ENCODE measurements at places on chromosomes 12 and 14. TPM values are rescaled to one million over a fixed set of nuclear protein-coding genes. Genes with fewer than 3 reads are reported as not detected.

The IGFBP6 gene
- 2.0 TPM for total RNA-seq

DNA sequence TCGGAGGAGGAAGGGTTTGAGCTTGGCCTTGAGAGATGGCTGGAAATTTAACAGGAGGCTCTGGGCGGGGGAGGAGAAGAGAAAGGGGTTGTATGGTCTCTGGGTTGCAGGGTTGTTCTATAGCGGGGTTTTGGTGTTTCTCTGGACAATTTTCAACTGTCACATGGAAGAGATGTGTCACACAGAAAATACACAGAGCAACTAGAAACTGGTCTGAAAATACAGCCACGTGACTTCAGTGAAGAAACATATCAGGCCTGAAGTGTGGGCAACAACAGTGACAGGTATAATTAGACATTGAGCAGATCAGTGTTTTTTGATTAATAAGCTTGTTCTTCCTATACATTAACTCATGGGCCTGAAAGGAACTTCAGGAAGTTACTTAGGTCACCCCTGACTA is 205.3 kb upstream of the HMGA2 start:
- no peak for DNase-seq

The RPGRIP1 gene
- total RNA-seq = not detected

GRCh38 chr14:50049703-50050570 is 66.4 kb downstream of the VCPKMT start:
- no peak for DNase-seq

DNA sequence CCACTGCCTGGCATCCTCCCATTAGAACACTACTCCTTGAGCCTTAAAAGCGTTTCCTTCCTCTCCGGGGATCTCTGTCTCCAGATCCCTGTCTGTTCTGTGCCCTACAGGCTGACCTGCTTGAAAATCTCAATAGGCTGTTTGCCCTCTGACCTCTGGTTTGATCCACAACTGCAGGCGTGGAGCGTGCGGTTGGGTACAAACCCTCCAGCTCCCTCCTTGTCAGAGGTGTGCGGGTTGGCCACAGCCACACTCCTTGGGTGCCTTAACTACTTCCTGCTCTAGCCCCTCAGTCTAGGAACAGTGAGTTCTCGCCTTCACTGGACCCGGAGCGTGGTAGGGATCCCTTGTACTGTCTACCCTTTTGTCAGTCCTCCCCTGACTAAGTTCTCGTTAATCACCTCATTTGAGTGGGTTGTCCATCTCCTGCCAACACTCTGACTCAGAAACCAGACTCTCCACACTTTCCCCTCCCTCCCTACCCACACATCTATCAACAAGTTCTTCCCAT is 33.1 kb downstream of the CMKLR1 start:
- peak; percentile 18 for DNase-seq

GRCh38 chr12:40575987-40576386 is 116.3 kb upstream of the CNTN1 start:
- DNase-seq = no peak

- no peak for DNase-seq
Observed at GRCh38 chr14:95346820-95347219, 27.1 kb upstream of the CLMN start.

The P3H3 gene
- total RNA-seq = 2.1 TPM

The LBHD2 gene
- not detected for total RNA-seq

The GPR162 gene
- 2.1 TPM for total RNA-seq

The PTPRO gene
- total RNA-seq = 0.47 TPM

DNA sequence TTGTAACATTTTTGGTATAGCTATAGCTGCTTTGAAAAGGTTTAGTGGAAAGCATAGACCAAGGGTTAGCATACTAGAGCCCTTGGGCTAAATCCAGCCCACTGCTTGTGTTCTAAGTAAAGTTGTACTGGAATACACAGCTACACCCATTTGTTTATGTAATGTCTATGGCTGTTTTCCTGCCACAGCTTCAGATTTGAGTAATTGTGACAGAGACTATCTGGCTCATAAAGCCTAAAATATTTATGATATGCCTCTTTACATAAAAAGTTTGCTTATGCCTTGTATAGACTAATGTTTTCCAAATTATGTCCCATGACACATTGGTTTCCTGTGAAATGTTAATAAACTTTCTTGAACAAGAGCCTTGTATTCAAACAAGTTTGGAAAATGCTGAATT is 234.8 kb upstream of the ATP2B1 start:
- DNase-seq = no peak

DNA sequence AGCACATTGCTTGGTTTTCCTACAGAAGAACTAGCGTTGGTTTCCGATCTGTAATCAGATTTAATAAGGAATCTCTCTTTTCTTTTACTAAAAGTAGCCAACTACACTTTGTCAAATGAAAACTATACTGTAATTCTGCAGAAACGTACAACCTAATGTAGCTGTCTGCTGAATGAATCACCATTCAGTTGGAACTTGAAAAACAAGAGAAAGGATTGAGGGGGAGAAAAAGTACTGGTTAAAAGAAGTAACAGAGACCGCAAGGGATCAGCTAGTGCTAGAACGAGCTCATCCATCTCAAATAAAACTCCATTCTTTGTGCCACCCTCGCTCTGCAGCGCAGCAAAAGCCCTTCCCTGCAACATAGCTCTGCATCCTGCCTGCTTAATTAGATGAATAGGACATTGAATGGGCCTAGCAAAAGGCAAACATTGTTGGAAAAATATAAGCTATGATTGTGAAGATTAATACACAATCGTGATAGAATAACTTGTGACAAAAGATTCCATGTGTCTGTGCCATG is 2.6 kb downstream of the GARIN2 start:
- no peak for DNase-seq

DNA sequence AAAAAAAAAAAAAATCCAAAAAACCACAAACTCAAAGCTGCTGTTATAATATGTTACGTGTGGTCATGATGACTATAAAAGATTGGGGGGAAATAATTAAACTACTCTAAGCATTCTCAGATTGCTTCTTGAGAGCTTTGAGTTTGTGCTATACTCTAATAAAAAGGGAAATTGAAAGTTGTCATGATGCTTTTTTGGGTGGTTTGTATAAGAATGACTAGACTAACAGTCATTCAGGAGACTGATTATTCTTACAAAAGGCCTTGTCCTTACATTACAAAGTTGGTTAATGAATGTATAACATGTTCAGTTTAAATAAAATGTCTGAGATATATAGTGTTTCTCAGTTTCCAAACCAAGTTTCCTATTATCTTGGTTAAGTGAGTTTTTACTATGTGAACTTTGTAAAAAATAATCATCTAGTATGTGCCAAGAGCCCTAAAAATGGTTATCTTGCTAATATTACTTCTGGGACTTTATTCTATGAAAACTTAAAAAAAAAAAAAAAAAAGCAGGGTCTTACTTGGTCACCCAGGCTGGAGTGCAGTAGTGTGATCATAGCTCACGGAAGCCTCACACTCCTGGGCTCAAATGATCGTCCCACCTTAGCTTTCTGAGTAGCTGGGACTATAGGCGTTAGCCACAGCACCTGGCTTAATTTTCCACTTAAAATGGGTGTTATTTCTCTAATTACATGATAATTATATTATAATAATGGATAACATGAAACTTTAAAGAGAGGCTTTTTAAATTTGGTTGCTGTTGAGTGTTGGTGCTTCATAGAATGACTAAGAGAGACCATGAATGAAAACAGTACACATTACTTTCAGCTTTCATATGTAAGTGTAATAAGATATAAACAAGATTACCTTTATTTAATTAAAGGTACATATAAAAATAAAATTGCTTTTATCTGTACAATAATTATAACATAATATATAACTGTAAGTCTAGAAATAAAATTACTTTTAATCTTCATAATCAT is 459.6 kb upstream of the RGS6 start:
- no peak for DNase-seq

The MAPK1IP1L gene
- 89.3 TPM for total RNA-seq

DNA sequence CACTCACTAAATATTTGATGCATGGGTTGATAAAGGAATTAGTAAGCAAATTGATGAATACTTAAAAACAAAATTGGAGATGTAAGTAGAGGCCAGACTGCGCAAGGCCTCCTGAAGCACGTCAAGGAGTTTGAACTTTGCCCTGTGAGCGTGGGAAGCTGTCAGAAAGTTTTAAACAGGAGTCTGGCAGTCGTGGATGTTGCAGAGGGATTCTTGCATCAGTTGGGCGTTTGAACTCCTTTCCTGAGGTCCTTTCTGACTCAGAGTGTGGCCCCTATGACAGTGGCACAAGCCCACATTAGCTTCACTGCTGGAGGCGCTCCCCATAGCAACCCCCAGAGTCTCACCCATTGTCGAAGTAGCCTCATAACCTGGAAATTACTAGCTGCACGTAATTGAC is 17.9 kb upstream of the IL22 start:
- DNase-seq = no peak

DNA sequence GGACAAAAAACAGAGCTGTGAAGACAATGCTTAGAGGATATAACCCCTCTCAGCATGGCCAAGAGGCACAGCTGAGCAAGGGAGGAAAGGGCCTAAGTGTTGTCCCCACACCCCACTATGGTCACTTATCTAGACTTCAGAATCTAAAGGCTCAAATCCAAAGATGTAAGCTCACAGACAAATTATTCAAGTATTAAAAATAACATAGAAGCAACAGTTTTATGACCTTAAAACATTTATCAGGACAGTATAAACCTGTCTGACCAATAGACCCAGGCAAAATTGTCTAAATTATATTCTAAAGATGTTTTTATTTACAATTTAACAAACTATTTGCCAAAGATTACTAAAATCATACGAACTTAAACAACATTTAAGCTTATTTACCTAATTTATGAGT is 28.1 kb upstream of the PRICKLE1 start:
- no peak for DNase-seq

DNA sequence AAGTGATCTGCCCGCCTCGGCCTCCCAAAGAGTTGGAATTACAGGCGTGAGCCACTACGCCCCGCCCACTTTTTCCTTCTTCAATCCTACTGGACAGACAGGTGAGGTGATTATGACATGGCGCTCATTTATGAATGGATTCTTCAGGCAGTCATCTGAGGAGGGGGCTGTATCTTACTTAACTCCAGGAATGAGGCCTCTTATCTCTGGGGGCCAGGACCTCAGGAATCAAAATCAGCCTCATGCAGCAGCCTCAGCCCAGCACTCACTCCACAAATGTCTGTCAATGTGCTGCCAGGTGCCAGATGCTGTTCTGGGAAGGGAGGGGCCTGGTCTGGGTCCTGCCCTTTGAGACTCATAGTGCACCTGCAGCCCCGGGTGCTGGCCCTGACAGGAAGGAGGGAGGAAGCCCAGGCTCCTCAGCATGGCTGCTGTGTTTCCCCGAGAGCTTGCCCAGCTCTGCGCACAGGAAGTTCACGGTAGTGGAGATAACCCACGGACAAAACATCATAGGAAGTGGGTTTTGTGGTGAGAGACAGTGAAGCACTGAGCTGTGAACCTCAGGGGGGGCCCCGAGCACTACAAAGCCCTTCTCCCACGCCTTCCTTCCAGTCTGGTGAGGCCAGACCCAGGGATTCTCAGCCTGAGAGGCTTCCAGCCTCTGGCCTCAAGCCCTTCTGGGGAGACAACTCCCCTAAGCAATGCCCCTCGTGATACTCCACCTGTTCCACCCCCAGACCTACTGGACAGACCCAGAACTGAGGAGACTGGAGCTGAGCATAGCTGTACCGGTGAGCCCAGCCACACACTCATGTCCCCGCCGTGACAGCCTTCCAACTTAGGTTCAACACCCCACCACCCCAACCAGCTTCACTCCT is 22.3 kb downstream of the GALNT6 start:
- peak; percentile 96 for DNase-seq

DNA sequence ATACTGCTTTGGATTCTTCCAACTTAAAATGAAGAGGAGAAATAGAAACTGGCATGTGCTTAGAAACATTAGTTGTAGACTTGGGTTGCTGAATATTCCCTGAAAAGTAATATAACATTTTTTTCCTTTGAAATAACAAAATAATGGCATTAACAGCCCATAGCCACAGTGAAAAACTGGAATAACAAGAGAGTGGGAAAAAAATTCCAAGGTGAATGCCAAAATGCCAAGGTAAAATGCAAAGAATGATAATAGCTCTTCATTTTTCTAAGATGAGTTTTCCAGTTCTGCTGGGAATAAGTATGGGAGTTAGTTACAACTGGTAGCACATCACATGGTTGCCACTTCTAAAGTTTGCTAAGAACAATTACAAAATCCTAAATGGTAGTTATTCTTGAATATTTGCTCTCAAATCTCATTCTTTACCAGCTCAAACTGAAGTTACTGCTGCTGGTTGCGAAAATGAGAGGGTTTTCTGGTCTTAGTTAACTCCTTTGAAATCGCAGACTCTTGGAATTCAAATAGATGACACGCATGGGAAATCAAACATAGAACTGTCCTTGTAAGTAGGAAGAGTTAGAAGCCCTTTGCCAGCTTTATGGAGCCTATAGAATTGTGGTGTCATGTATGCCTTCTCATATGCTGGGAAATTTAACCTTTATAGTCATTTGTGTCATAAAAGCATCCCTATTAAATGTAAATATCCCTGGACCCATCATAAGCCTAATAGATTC is 165.0 kb upstream of the DCN start:
- DNase-seq = no peak

GRCh38 chr12:132724506-132725241 is 14.0 kb downstream of the PGAM5 start:
- DNase-seq = no peak

The P2RX2 gene
- total RNA-seq = not detected

GRCh38 chr12:89278862-89279261 is 73.4 kb downstream of the DUSP6 start:
- DNase-seq = no peak

GRCh38 chr14:57866199-57866705 is 360 bp upstream of the SLC35F4 start:
- DNase-seq = no peak

- peak; percentile 25 for DNase-seq
Observed at GRCh38 chr12:123151457-123152454, 866 bp upstream of the PITPNM2 start.

- DNase-seq = no peak
Observed at GRCh38 chr14:93725002-93725582, 63.2 kb downstream of the PRIMA1 start.

GRCh38 chr12:47805417-47805816 is 14.3 kb downstream of the HDAC7 start:
- no peak for DNase-seq

The A2ML1 gene
- total RNA-seq = not detected

- peak; percentile 60 for DNase-seq
Observed at GRCh38 chr14:51304438-51304837, 64.4 kb downstream of the TMX1 start.

Measured in activated CD8-positive, alpha-beta T cell treated with anti-CD3 and anti-CD28 coated beads for 36 hours (primary cell).